Stimulated activated CD8-positive, alpha-beta memory T cell treated with anti-CD3 and anti-CD28 coated beads, Interleukin-15, amount 100 ng/mL, for 24 hours (primary cell): ENCODE measurements at places on chromosomes 7 and 10.

GRCh38 chr10:96789571-96790108 is 42.5 kb upstream of the LCOR start:
- no peak for DNase-seq

DNA sequence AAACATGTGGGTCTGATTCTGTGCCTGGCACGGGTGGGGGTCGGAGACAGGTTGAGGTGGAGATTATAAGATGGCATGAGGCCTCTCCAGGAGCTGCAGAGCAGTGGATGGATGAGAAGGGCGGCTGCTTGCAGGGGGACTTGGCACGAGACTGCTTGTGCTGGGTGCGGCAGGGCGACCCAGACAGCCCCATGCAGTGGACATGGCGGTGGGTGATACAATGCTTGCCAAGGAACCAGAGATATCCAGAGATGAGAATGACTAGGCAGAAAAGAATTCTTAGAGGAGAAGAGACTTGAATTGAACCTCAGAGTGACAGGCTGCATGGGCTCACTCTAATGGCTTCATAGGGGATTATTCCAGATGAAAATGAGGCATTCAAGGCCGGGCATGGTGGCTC is 145.4 kb downstream of the NEURL1 start:
- DNase-seq: no peak

GRCh38 chr10:115441907-115442545 is 348.9 kb downstream of the ATRNL1 start:
- no peak for DNase-seq

DNA sequence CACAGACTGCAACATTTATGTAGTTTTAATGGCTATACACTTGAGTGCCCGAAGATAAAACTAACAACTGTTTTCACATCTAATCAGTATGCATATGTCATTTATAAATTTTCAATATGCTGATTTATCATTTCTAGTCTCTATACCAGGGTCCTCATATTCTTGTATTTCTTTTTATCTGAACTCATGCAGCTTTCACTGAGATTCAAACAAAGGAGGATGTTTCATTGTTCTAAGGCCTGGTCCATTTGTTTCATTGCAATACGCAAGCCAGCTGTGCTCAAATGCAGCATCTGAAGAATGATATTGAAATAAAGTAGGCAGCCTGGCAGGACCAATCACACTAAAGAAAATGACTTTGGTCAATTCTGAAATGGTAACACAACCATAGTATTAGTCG is 31.7 kb downstream of the MAGI2 start:
- DNase-seq: no peak

DNA sequence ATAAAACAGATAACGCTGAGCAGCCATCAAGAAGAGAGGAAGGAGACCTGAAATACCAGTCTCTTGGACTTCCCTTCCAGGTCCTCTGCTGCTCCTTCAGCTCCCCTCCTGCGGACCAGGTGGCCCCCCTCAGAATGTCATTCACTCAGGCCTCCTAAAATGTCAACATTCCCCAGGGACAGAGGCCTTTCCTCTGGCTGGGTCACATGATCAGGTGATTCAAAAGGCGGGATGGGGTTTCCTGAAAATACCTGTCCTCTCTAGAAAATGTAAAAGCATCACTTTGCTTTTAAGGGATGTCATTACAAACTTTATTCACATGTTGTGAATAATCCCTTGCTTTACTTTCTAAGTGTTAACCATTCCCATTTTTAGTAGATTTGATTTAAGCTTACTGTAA is 311.1 kb downstream of the INHBA start:
- DNase-seq: no peak
